Osteocyte (in vitro differentiated cells): ENCODE measurements at places on chromosomes 11 and 22.

GRCh38 chr11:123920943-123921342, 18.5 kb upstream of the OR4D5 start:
- DNase-seq, result no peak

DNA sequence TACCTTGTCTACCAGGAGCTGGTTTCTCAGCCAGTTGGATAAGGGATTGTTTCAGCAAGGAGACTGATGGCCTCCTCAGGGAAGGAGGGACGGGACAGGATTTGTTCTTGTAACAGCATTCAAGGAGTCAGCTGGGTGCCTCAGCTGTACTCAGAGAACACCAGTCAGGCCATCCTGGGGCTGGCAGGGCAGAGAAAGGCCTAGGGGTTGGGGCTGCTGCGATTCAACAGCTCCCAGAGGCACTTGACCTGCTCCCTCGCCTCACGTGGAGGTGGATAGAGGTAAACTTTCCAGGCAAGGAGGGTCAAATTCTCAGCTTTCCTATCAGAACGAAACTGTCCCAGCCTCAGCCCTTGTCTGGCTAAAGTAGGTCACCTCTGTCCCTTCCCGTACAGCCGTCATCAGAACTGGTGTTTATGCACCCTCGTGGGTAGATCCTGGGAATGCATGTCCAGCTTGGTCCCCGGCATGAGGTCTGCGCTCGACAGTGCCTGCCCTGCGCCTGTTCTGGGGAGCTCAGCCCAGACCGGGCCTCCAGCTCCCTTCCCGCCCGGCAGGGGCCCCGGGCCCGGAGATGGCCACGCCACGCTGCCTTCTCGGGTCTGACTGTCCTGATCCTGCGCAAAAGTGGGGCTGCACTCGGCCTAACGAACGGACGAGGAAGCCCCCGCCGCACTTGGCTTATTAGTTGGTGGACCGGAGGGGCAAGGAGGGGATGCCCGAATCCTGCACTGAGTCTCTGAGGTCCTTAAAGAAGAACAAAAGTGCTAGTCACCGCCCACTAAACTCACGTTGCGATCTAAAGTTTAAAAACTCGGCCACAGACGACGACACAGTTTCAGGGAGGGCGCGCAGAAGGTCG, 762 bp upstream of the CCDC134 start:
- DNase-seq, result no peak

GRCh38 chr11:64631675-64632074, 40.7 kb downstream of the SLC22A12 start:
- DNase-seq, result no peak

- no peak for DNase-seq
These were observed 16.2 kb upstream of the ARHGAP20 start for GRCh38 chr11:110728476-110728875.

DNA sequence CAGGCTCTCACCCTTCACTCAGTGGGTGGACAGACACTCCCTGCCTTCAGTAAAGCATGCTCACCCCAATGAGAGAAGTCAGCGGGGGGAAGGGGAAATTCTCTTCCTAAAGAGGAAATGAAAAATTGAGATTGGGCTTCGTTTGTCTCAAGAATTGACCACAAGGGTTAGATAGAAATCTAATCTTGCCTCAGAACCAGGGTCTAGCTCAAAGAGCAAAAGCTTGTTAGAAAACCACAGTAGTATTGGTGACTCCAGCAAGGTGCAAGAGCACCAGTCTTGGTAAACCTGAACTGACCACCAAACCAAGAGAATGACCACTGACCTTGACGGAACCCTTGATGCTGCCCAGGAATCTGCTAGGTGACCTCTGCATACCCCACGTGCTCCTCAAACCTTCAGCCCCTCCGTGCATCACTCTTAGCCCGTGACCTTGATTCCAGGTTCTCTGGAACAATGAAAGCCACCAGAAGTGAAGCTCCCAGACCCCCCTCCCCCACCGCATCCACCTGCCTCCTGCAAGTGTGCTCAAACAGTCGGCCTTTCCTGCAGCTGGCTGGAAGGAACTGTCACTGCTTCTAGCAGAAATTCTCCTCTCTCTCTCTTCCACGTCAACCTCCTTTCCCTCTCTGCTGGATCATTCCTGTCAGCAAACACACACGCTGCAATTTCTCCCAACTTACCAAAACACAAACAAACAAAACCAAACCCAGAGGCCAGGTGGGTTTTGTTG, 3.1 kb upstream of the TMA7B start:
- no peak for DNase-seq

- no peak for DNase-seq
These were observed 43.2 kb upstream of the DLAT start for GRCh38 chr11:111982019-111982464.

GRCh38 chr11:10539339-10539738, 1.6 kb downstream of the RNF141 start:
- no peak for DNase-seq

DNA sequence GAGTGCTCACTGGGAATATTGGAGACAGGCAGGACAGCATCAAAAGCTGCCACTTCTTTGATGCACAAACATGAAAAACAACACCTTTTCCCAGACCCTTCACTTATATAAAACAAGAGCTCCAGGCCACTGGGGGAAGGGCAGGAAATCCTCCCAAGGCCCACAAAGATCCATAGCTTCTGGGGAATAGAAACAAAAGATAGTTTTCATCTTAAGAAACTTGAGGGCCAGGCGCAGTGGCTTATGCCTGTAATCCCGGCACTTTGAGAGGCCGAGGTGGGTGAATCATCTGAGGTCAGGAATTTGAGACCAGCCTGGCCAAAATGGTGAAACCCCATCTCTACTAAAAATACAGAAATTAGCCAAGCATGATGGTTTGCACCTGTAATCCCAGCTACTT, 15.3 kb downstream of the RTL6 start:
- DNase-seq, result no peak

DNA sequence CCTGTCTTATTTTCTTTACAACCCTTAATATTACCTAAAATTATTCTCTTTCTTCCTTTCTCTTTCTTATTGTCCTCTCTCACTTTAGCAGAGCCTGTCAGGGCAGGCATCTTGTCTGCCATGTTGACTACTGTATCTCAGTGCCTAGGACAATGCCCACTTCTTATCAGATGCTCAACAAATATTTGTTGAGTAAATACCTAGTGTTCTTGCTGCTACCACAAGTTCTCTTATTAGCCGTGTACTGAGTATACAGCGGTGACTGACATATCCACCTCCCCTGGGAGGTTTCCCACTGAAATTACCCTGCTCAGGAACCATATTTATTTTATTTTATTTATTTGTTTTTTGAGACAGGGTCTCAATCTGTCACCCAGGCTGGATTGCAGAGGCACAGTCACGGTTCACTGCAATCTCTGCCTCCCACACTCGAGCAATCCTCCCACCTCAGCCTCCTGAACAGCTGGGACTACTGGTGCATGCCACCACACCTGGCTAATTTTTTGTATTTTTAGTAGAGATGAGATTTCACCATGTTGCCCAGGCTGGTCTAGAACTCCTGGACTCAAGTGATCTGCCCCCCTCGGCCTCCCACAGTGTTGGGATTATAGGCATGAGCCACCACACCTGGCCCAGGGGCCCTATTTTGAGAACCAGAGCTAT, 6.7 kb downstream of the HPX start:
- no peak for DNase-seq

DNA sequence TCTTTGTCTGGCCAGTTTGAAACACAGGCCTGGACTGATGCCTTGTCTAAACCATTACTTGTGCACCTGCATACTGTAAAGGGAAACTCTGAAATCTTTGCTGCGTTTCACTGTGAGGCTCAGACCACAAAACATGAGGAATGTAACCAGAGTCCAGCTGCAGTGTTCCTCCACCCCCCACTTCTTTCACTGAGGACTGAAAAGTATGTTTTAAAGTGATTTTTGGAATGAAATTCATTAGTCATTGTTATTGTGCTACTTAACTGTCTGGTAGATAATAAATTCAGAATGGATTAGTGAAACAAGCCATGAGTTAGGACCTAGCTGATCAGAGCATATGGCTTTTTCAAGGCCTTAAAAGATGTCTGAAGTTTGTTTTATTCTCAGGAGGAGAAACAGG, 181.2 kb downstream of the WNT11 start:
- DNase-seq, result no peak

GRCh38 chr11:66728693-66729385, at the start of gene SPTBN2:
Gene SPTBN2, minus strand, starts transcription at chr11:66729216. Its CDS starts 7,976 bp downstream, at chr11:66721240.
- DNase-seq, result no peak

- no peak for DNase-seq
These were observed 98.4 kb upstream of the OR9G4 start for GRCh38 chr11:56846631-56847576.

DNA sequence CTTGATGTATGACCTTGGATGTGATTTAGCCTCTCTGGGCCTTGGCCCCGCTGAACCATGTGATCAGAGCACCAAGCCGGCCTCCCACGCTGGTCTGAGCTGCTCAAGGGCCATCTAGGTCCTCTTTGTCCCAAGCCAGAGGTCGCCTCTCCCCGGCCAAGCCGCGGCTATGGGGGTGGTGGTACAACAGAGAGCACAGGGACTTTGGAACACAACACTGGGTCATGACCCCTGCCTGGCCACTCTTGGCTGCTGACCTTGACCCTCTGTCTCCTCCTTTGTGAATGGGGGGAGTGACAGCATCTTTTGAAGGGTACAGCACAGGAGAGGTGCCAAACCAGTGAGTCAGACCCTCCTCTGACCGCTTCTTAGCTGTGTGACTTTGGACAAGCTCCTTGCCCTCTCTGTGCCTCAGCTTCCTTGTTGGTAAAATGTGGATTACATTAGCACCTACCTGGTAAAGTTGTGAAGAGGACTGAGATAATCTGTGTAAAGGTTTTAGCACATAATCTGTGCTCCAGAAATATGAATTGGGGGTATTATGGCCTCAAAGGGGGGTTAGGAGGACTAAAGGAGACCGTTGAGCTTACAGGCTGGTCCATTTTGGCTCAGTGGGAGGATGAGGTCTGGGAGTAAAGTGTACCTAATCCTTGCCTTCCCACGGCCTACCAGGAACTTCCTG, 4.7 kb downstream of the SCYL1 start:
- no peak for DNase-seq

GRCh38 chr11:73554671-73555320, 43.1 kb downstream of the FAM168A start:
- no peak for DNase-seq

DNA sequence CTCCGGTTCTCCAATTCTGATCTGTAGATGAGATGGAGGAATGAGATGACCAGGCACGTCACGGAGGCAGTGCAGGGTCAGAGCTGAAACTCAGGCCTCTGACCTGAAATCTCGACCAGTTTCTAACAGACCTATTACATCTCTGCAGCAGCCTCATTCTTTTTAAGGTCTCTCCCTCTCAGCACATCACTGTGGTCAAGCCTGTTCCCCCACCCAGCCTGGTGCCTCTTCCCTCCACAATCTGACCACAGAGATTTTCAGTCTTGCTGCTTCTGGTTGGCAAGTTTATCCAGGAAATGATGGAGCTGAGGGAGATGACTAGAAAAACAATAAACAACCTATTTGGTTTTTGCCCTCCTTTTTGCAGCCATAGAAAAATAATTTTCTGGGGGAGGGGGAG, 9.5 kb downstream of the GRAMD1B start:
- no peak for DNase-seq

GRCh38 chr22:37817705-37818408, 5.3 kb upstream of the GALR3 start:
- DNase-seq, result peak; percentile 96

- no peak for DNase-seq
These were observed 20.8 kb downstream of the NTM start for GRCh38 chr11:131391176-131391575.

- no peak for DNase-seq
These were observed 8.6 kb downstream of the GAL start for GRCh38 chr11:68692871-68693483.

DNA sequence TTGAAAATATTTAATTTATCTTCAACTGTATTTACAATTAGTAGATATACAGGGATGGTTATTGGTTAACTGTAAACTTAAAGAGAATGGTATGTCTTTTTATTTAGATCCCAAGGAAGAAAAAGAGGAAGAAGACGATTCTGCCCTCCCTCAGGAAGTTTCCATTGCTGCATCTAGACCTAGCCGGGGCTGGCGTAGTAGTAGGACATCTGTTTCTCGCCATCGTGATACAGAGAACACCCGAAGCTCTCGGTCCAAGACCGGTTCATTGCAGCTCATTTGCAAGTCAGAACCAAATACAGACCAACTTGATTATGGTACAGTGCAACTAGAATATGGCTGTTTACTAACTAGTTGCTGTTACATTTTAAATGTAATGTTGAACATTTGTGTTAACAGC, 12.7 kb upstream of the CNTF start:
- no peak for DNase-seq

DNA sequence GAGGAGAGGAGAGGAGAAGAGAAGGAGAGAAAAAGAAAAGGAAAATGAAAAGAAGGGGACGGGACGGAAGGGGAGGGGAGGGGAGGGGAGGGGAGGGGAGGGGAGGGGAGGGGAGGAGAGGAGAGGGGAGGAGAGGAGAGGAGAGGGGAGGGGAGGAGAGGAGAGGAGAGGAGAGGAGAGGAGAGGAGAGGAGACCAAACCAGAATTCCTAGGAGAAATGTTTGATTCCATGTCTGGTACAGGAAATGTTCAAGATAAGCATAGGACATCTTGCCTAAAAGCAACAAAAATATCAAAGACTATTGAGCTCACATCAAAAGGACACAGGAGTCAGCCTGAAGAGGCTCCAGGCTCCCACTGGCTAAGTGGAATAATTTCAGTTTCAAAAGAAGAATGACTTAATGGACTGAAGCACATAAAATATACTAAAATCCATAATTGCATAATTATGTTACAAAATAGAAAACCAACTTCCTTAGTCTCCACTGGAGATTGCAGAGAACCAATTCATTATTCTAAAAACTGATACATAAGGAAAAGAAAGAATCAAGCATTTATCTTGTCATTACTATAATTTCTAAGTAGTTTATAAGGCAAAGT, 101.1 kb upstream of the APOA1 start:
- DNase-seq, result no peak

- no peak for DNase-seq
These were observed at the start of gene OR4D9 for GRCh38 chr11:59510941-59511589. Gene OR4D9, plus strand, starts transcription at chr11:59511539. Its CDS starts 3,374 bp downstream, at chr11:59514913.

- no peak for DNase-seq
These were observed 15.7 kb upstream of the ADSL start for GRCh38 chr22:40330615-40331014.
